ENCODE measurements at places on chromosomes 4 and X.
A peak's percentile ranks its signal among the peaks of the same experiment; 100 is the strongest.

GRCh38 chr4:112978691-112979472 lies 70.6 kb upstream of the ANK2 start:
- no peak for DNase-seq

- no peak for DNase-seq
Observed at GRCh38 chr4:26877406-26877805, 16.8 kb downstream of the STIM2 start.

DNA sequence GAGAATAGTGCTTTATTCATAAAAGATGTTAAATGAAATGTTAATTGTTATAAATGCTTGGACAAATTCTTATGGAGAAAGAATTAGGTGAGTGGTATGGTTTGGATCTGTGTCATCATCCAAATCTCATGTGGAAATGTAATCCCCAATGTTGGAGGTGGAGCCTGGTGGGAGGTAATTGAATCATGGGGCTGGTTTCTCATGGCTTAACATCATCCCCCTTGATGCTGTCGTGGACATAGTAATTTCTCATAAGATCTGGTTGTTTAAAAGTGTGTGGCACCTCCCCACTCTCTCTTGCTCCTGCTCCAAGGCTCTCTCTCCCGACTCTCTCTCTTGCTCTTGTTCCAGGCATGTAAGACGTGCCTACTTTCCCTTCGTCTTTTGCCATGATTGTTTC lies 22.5 kb downstream of the GYPE start:
- no peak for DNase-seq

DNA sequence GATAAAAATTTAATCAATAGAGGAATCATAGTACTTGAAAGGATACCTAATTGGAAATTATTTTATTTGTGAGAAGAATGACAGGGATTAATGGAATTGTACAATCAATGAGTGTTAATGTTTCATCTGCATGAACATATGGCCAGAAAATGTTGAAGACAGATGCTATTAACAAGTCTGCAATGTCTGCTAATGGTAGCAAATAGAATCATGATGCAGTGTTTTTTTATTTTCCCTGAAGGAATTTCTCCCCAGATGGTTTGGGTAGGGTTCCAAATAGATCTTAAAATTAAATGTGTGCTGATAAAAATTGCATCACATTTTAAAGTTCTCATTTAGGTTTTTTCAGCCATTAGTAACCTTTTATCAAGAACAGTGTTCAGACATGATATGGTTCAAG lies 291.3 kb upstream of the TRAM1L1 start:
- no peak for DNase-seq

DNA sequence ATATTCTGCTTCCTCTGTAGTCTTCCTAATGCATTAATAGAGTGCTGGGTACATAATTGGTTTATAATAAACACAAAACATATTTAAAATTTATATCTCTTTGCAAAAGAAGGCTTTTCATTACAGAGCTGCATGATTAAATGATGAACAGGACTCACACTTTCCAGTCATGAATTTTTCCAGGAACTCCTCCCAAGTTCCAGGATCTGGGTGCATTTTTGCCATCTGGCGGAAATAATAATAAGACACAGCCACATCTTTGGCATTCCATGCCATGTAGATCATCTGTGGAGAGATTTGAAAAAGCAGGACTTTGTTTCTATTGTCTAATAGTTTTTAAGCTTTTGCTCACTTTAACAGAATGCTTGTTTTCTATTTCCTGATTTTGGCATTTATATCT lies 40.2 kb upstream of the SULT1B1 start:
- no peak for DNase-seq

DNA sequence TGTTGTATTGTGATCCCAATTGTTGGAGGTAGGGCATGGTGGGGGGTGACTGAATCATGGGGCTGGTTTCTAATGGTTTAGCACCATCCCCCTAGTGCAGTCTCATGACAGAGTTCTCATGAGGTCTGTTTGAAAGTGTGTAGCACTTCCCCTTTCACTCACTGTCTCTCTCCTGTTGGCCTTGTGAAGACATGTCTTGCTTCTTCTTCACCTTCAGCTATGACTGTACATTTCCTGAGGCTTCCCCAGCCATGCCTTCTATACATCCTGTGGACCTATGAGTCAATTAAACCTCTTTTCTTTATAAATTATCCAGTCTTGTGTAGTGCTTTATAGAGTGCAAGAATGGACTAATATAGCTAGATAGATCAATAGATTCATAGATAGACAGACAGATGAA lies 230.0 kb downstream of the MAGEE1 start:
- DNase-seq, result no peak

GRCh38 chr4:119233750-119234149 lies 21.2 kb downstream of the USP53 start:
- no peak for DNase-seq

DNA sequence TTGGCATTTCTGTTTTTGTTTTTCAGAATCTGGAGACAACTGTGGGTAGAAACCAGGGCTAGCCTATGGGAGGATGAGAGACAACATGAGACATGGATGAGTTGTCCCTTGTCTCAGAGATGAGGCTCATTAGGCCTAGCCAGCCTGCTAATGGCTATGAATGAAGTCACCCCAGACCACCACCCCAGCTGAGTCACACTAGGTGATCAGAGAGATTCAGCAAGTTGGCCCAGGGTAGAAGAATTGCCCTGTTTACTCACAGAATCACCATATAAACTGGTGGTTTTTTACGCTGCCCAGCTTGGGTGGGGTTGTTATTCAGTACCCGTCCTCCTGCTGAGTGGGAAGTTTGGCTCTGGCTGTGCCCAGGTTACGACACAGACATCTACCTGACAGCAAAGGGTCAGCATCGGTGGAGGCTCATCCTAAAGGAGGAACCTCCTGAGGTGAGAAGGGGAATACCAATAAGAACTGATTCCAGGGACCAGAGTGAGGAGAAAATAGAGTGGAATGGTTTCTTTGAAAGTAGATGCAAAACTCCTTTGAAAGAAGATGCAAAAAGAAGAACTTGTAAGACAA lies 17.2 kb upstream of the ARSJ start:
- DNase-seq, result no peak

DNA sequence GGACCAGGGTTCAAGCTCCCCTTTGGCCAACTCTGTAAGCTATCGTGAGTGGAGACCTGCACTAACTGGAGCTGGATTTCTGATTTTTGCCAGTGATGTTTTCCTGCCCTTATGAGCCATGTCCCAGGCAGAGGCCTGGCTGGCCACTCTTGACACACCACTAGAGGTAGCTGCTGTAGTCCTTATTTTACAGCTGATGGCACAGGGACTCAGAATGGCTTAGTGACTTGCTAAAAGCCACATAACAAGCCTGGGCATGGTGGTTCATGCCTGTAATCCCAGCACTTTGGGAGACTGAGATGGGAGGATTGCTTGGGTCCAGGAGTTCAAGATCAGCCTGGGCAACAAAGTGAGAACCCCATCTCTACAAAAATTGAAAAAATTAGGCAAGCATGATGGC lies 33.4 kb downstream of the CYTL1 start:
- no peak for DNase-seq

- DNase-seq, result no peak
Observed at GRCh38 chr4:42398171-42398870, 1.0 kb downstream of the SHISA3 start.

GRCh38 chrX:1249101-1249887 lies 19.3 kb upstream of the CSF2RA start:
- peak; percentile 24 for DNase-seq

DNA sequence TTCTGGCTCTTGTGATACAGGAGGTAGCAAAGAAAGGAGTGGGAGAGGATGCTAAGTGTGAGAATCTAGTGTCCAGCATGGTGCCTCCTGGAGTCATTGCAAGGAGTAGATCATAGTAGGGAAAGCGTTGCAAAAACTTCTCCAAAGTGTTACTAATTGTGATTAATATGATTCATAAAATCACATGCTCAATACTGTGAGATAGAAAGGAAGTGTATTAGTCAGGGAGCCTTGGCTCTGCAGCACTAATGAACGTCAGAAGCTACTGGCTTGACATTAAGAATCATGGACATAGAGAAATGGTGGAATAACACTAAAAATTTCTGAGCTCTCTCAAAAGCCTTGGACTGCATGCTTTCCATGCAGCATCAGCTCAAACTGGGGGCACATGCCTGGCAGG lies 299.1 kb downstream of the EVC2 start:
- DNase-seq, result no peak

GRCh38 chr4:37588150-37588549 lies 98.0 kb downstream of the RELL1 start:
- no peak for DNase-seq

- DNase-seq, result no peak
Observed at GRCh38 chr4:152304220-152304619, 231.7 kb downstream of the FBXW7 start.

DNA sequence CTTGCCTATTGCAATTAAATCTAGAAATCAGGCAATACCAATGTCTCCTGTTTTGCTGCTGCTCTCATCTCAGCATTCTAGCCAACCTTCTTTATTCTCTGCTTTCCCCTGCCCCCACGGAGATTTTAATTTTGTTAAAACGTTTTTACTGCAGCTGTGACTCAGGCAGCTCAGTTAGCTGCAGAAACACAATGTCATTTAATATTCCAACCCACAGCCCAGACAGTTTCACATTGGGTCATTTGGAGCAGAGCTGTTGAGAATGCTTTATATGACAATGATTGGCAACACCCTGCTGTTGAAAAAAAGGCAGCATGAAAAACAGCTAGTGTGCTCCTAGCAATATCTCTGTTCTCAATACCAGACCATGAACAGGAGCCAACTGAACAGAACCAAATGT lies 12.6 kb upstream of the SLC10A4 start:
- no peak for DNase-seq

DNA sequence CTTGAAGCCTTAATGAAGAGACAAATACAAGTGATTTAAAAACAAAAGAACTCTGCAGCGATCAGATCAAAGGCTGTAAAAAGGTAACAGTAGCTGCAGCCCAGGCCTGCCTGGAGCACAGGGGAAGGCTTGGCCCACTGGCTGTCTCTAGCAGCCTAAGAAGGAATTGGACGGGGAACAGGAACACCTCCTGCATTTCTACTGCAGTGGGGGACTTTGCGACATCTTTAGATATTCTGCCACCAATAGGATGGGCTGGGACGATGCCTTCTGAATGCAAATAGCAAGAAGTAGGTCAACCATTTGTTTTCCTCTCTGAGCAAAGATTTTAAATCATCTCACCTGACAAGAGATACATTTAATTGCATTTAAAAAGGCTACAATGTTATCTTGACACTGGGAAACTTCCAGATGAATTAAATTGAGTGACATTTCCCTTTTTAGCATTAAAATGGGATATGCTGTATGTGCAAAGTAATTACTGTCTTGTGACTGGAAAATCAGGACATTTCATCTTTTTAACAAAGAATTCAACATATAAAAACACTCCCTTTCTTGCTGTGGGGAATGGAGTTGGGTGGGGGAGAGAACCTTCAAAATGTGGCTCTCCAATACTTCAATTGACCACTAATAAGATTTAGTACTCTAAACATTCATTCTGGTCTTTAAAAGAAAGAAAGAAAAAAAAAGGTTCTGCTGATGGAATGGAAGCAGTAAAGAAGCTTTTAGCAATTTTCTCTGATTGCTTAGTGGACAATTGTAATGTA lies 70.0 kb downstream of the NYX start:
- DNase-seq, result no peak

DNA sequence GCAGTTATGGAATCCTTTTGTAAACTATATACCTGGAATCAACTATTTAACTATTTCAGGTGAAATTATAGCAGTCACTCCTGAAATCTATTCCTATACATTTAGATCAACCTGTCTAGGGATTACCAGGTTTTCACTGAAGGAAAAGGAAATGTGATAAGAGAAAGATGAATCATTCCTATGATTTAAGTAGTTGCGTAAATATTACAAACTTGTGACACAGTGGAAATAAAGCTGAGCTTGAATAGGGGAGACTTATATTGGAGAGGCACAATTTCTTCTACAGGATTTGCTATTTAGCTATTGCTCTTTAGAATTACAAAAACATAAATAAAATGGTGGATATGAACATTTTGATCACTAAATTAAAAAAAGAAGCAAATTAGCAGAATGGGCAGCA lies 284.1 kb upstream of the EPHA5 start:
- no peak for DNase-seq

DNA sequence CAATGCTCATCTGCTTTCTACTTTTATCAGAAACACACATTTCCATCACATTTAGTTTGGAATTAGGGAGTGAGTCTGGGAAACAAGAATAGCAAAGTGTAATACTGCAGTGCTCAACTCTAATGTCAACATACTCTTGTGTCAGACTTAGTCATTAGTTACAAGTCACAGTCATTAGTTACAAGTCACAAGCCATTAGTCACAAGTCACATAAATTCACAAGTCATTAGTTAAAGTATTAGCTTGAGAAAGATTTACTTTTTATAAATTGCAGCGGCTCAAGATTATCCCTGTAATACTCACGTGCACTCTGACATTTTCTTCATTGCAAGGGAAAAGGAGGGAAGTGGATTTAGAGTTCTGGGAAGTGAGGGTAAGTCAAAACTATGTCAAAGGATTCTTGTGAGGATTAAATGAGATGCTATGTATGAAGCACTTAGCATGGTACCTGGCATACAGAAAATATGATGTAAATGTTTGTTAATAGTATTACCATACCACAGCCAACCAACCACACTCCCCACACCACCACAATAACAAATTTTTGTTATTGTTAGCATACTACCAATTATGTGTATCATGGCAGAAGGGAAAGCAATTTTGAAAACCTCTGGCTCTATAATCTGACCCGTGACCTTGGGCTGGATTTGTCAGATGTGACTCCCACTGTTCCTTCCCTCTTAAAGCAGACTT lies 116.6 kb downstream of the ARHGAP24 start:
- no peak for DNase-seq

DNA sequence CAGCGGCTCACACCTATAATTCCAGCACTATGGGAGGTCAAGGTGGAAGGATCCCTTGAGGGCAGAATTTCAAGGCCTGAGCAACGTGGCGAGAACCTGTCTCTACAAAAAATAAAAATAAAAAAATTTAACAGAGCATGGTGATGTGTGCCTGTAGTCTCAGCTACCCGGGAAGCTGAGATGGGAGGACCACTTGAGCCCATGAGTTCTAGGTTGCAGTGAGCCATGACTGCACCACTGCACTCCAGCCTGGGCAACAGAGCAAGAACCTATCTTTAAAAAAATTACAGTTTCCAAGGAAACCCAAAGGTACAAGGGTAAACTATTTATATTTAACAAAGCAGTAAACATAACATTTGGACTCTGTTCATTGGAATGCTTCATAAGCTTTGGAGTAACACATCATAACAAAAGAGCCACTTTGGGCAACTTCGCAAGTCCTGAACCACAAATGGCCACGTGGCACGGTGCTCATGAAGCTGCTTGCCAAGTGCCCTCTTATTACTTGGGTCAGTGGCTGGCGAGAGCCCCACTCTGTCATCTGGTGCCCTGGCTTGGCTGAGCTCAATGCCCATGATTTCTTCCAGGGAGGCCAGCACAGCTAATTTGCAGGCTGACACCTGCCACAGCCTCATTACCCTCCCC lies 165.6 kb downstream of the SH3KBP1 start:
- DNase-seq, result no peak

DNA sequence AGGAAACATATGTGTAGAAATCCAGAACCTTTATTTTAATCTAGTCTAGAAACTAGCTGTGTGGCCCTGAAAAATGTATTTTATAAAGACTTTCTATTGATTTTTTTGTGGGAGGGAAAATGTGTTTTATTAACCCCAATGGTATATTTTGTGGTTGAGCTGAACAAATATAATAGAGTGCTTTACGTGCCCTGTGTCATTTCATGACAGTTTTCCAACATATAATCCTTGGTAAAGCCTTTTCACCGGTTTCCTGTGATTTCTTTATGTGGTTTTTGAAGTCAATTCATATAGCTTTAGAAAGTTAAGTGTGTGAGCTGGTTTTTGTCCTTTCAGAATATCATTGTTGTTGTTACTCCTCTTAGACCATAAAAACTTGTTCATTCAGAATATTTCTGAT lies 375.7 kb downstream of the ADGRL3 start:
- no peak for DNase-seq

GRCh38 chr4:122759639-122760310 lies 27.3 kb downstream of the BBS12 start:
- DNase-seq, result no peak
